Tongue (tissue), 3 donors: ENCODE measurements at places on chromosomes 3 and 15. TPM values are rescaled to one million over a fixed set of nuclear protein-coding genes. Genes with fewer than 3 reads are reported as not detected.

- DNase-seq: no peak
Observed at GRCh38 chr15:65968511-65968910, 99.2 kb downstream of the RAB11A start.

DNA sequence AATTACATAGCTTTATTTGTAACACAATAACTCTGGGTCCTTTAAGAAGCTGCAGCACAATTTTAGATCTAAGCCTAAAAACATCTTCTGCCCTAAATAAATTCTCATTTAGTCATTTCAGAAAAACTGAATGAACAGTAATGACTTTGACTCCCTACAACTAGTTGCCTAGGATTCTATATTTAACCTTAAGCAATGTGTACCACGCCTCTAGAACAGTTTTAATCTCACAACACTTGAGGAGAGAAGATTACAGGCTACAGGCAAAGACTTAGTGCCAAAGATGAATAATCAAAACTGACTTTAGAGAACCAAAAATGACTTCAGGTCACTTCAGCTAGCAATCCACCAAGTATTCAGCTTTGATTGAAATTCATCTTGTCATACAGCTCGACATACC lies 192.8 kb downstream of the ULK4 start:
- no peak for DNase-seq

- no peak for DNase-seq
Observed at GRCh38 chr3:71754610-71755253, 1.1 kb downstream of the GPR27 start.

CCR8 gene
- 1.1 TPM for total RNA-seq

FAH gene
- total RNA-seq: 94.9 TPM

GRCh38 chr3:105788593-105788992 lies 80.2 kb downstream of the CBLB start:
- no peak for DNase-seq

GRCh38 chr3:196974661-196975060 lies 6.0 kb upstream of the PIGZ start:
- no peak for DNase-seq

DNA sequence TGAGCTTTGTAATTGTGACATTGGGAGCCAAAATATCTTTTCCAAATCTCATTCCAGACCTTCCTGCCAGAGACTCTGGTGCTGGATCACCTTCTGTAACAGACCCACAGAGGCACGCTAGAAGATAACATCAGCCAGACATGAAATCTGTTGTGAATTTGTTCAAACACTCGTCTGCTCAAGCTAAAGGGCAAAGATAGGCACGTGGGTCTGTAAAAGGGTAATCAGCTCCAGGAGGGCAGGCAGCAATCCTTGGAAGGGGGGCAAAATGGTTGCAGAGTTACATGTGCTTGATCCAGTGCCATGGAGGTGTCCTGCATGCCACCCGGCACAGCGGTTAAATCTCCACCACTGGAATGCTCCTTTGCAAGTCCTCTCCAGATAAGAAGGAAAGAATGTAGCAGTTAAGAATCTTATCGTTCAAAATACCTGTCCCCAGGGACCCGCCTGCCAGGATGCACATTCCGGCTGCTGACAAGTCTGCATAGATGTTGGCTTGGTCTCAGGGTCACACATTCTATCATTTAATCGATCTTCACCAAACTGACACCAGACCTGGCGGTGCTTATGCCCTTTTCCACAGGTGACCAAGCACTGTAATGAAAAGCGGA lies 74.8 kb downstream of the ADAMTS9 start:
- no peak for DNase-seq

DNA sequence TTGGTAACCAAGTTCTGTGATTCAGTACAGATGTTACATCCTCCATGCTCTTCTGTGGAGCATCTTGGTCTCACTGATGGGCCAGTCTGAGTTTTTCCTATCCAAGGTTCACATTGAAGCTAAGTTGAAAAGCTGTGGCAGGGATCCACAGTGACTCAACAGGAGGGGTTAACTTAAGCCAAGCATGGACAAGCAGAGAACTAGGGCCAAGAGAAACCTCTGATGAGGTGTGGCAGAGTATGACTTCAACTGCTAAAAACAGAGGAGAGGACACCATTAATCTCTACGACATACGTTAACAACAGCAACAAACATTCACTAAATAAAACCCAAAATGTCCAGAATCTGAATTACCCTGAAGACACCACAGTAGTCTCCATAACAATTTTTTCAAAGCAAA lies 268.1 kb upstream of the UBE2E2 start:
- DNase-seq: no peak

- no peak for DNase-seq
Observed at GRCh38 chr15:40064231-40064894, 25.4 kb upstream of the SRP14 start.
